T-helper 2 cell treated with Interferon-gamma antibody and Interleukin-4, amounts not matched to agents 5 μg/mL and 100 μg/mL, for 36 hours (primary cell): ENCODE measurements at places on chromosomes 16 and 17.

GRCh38 chr16:48822431-48822830, 212.5 kb upstream of the N4BP1 start:
- no peaks in the 10 kb centered on the region for H3K4me1 ChIP-seq
- DNase-seq = no peak
- no peaks in the 10 kb centered on the region for H3K36me3 ChIP-seq
- no peak overlapping the region for H3K4me3 ChIP-seq

DNA sequence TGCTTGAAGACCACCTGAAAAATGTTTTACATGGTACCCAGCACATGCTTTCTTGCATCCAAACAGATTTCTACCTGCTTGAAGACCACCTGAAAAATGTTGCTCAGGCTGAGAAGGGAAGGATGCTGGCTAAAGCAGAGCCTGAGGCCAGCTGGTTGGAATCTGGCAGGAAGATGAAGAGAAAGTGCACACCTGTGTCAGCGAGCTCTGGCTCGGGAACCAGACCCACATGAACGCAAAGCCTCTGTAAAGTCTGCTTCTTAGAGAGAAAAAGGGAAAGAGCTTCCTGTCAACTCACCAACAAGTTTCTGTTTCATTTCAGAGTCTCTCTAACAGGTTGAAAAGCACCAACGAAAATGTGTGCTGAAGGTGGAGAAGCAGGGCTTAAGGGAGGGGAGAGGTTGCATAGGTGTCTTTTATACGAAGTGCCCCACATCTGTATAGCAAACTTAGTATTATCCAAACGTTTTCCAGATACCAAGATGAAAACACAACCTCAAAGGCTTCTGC, 226.0 kb downstream of the TOX3 start:
- no peak overlapping the region for H3K4me3 ChIP-seq
- H3K27ac ChIP-seq = no peak overlapping the region
- no peaks in the 10 kb centered on the region for H3K27me3 ChIP-seq
- H3K4me1 ChIP-seq = no peaks in the 10 kb centered on the region

GRCh38 chr17:21686165-21687015, 5.9 kb upstream of the KCNJ18 start:
- H3K27me3 ChIP-seq = no peaks in the 10 kb centered on the region
- H3K4me1 ChIP-seq = no peaks in the 10 kb centered on the region
- no peaks in the 10 kb centered on the region for H3K36me3 ChIP-seq
- no peak overlapping the region for H3K4me3 ChIP-seq

DNA sequence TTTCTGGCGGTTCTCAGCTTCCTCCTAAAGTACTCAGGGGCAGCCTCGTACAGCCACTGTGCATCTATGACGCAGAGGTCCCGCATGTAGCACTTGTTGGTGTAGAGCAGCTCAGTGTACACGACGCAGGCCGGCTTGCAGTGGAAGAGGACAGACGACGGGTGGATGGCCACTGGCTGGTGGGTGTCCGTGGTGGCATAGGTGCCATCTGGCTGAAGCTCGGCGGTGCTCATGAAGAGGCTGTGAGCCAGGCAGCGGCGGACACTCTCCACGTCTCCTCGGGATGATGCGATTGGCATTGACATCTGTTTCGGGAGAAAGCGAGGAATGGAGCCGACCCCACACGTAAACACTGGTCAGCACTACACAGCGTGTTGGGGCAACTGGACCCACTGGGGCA, 5.3 kb upstream of the C1QBP start:
- H3K27me3 ChIP-seq = no peaks in the 10 kb centered on the region
- H3K4me1 ChIP-seq = peaks cover 6% of the 10 kb centered on the region
- H3K27ac ChIP-seq = no peak overlapping the region
- no peak for DNase-seq

DNA sequence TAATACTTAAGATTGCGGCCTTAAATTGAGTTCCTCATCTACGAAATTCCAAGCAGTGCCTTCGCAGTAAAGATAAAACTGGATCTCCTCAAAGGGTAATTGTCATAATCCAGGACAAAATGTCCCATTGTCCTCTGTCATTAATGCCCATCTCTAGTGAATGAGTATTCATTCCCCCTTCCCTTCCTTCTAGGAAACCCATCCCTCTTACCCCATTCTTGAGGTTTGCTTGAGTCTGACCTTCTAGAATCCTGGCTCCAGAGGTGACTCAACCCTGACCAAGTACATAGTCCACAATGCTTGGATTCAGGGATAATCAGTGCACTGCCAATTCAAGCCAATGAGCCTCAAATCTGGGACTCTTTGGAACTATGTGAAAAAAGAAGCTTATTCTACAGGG, 47.0 kb upstream of the MAF start:
- peaks cover 32% of the 10 kb centered on the region for H3K27me3 ChIP-seq
- no peak overlapping the region for H3K27ac ChIP-seq
- DNase-seq = no peak
- H3K4me1 ChIP-seq = peaks cover 11% of the 10 kb centered on the region
- peaks cover 4% of the 10 kb centered on the region for H3K36me3 ChIP-seq
- H3K4me3 ChIP-seq = no peak overlapping the region

- H3K27me3 ChIP-seq = peaks cover 11% of the 10 kb centered on the region
- DNase-seq = no peak
- no peaks in the 10 kb centered on the region for H3K4me1 ChIP-seq
- H3K4me3 ChIP-seq = no peak overlapping the region
- H3K27ac ChIP-seq = no peak overlapping the region
These were observed 52.1 kb downstream of the IGF2BP1 start for GRCh38 chr17:49049265-49049664.

- no peak overlapping the region for H3K27ac ChIP-seq
- DNase-seq = no peak
- no peaks in the 10 kb centered on the region for H3K27me3 ChIP-seq
- H3K4me3 ChIP-seq = no peak overlapping the region
- H3K4me1 ChIP-seq = no peaks in the 10 kb centered on the region
These were observed 183.8 kb upstream of the SOX9 start for GRCh38 chr17:71936977-71937376.
